Heart right ventricle (tissue), 16 donors: ENCODE measurements at places on chromosomes 1 and 21. TPM values are rescaled to one million over a fixed set of nuclear protein-coding genes. Genes with fewer than 3 reads are reported as not detected.

- no peak for DNase-seq
Observed at GRCh38 chr1:33715195-33715811, 148.6 kb upstream of the HMGB4 start.

DNA sequence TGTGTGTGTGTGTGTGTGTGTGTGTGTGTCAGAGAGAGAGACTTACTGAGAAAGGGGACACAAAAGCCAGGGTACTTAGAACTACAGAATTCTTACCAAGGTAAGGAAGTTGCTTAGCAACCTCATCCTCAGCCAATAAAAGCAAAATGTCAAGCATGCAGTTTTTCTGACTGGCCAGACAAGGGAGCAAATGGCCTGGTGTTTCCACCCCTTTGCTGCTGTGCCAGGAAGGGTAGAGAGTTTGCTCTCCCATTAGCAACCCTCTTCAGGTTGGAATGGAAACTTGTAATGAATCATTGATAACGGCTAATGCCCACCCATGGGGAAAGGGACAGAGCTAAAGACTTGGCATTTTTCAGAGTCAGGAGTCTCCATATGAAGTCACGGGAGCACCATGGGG, 10.6 kb downstream of the RXRG start:
- DNase-seq: no peak

- DNase-seq: no peak
Observed at GRCh38 chr21:28393279-28393678, 599.4 kb downstream of the LTN1 start.

- DNase-seq: no peak
Observed at GRCh38 chr1:25477448-25478034, 46.8 kb downstream of the MACO1 start.

GRCh38 chr1:6489799-6490180, 1.7 kb downstream of the PLEKHG5 start:
- DNase-seq: peak; percentile 64

GRCh38 chr1:36752431-36752830, 269.7 kb upstream of the CSF3R start:
- DNase-seq: no peak

GRCh38 chr1:95451054-95451453, 217.0 kb downstream of the RWDD3 start:
- DNase-seq: no peak

DNA sequence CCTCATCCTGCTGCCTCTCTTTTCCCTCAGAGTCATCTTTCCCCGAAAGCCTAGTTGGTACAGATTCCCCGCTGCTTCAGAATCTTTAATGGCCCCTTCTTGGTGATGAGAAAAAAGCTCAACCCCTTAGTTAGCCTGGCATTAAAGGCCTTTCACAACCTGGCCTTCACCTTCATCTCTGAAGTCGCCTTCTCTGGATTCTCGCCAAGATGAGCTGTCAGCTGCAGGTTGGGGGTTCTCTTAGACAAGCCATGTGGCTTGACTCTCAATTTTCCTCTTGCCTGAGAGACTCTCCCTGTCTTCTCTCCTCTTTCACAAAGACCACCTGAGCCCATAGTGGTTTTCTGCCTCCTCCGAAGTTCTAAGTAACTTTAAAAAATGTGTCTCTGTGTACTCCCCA, 15.5 kb upstream of the DISC1 start:
- no peak for DNase-seq

GRCh38 chr1:101307985-101308689, 71.3 kb downstream of the S1PR1 start:
- DNase-seq: no peak

DNA sequence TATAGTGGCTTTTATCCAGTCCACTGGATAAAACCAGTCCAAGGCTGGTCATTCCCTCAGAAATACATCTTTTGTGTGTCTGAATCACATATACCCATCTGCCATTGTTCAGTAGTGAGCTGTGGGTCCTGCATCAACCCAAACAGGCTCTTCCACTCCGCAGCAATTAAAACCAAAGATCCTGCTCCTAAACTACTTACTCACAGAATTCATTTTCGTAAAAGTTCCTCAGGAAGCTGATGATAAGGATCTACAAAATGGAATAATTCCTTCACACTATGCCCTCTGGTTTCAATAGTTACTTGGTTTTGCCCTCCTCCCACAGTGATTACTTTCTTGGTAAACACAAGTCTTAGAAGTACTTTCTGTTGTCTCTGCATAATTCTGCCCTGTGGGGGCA, 5.1 kb upstream of the MFSD2A start:
- no peak for DNase-seq

- DNase-seq: peak; percentile 34
Observed at GRCh38 chr1:220791956-220792355, 5.2 kb downstream of the MTARC1 start.

- DNase-seq: no peak
Observed at GRCh38 chr1:183633676-183634343, 1.8 kb downstream of the ARPC5 start.

The KMO gene
- 0.36 TPM for total RNA-seq

The RASAL2 gene
- 43.8 TPM for total RNA-seq

The SLFNL1 gene
- 0.34 TPM for total RNA-seq

The PRCC gene
- 48.6 TPM for total RNA-seq

The B3GALT2 gene
- 58.7 TPM for total RNA-seq

The NUP210L gene
- total RNA-seq: not detected

The GSTM5 gene
- total RNA-seq: 2.1 TPM

The OR10Z1 gene
- total RNA-seq: not detected

The SPRR2A gene
- not detected for total RNA-seq
